ENCODE measurements at places on chromosomes 13 and 19.
A peak's percentile ranks its signal among the peaks of the same experiment; 100 is the strongest.

DNA sequence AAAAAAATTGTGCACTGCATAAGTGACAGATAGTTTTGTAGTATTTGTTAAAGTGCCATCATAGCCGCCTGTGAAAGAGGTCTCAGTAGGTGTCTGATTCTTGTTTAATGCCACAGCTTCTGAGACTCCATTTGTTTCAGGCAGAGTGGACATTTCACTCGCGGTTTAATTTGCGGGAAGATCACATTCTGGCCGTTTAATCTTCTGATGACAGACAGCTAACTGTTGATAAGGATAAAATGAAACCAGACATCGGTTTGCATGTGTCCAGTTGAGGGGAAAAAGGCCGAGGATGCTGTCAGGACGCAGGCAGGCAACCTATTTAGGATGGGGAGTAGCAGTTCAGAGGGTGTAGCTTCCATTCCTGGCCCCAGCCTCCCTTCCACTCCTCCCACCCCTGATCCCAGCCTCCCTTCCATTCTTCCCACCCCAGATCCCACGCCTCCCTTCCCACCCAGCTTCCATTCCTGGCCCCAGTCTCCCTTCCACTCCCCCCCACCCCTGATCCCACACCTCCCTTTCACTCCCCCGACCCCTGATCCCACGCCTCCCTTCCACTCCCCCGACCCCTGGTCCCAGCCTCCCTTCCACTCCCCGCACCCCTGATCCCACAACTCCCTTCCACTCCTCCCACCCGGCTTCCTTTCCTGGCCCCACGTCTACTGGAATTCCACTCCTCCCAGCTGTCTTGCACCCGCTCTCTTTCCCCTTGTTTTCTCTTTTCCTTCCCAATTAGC, 23.8 kb downstream of the ATP11A start:
- no peak for DNase-seq

DNA sequence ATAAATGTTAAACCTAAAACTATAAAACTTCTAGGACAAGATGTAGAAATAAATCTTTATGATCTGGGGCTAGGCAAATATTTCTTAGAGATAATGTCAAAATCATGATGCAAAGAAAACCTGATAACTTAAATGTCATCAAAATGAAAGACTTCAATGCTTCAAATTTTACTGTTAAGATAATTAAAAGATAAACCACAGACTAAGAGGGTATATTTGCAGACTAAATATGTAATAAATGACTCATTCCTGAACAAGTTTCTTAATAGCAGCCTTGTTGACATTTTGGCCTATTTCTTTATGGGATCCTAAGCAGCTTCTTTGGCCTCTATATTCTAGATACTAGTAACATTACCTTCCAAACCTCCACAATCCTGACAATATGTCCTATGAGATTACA, 2878.3 kb upstream of the PCDH20 start:
- DNase-seq: no peak

- no peak for DNase-seq
Observed at GRCh38 chr19:39590265-39590664, 12.1 kb upstream of the LGALS13 start.

DNA sequence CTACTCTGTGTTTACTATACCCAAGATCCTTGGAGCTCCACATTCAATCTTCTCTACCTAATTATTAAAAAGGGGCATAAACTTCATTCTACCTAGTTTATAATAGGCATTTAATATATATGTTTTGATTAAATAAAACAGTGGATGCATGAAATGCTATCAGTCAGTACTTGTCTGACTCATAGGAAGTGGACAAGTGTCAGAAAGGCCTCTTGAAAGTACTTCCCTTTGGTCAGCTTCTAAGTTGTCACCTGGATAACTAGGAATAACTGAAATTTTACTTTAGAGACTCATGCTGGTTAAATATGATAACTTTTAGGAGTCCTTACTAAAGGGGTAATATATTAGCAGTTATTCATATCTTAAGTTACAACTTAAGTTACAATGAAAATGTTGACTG, 329.8 kb downstream of the KLF5 start:
- no peak for DNase-seq

GRCh38 chr13:30810261-30810701, 74.9 kb downstream of the ALOX5AP start:
- no peak for DNase-seq

GRCh38 chr13:26964278-26965250, 204.0 kb upstream of the GPR12 start:
- no peak for DNase-seq

GRCh38 chr13:78341032-78341431, 262.3 kb downstream of the POU4F1 start:
- DNase-seq: no peak

DNA sequence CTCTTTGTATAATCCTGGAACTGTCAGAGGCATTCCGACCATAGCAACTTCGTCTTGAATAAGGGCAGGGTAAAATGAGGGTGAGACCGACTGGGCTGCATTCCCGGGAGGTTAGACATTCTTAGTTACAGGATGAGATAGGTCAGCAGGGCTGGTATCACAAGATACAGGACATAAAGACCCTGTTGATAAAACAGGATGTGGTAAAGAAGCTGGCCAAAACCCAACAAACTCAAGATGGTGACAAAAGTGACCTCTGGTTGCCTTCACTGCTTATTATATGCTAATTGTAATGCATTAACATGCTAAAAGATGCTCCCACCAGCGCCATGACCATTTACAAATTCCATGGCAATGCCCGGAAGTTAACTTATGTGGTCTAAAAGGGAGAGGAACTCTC, 27.7 kb upstream of the MBNL2 start:
- peak; percentile 90 for DNase-seq

DNA sequence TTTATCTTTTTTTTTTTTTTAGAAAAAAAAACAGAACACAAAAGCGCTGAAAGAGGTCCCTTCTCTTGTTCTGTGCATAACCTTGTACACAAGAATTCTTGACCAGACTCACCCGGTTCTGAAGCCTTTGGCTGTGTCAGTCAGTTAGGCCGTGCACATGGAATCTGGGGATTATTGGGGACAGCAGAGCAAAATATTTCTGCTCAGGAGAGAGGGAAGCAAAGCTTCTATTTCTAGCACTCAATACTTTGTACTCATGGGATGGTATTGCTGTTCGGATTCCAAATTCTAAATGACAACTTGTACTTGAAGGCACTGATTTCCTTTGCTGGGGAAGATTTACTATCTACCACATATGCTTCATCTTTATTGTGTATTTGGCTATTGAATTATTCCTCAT, 272.7 kb downstream of the NHLRC3 start:
- DNase-seq: no peak

- DNase-seq: no peak
Observed at GRCh38 chr13:80297094-80297493, 43.8 kb downstream of the SPRY2 start.

DNA sequence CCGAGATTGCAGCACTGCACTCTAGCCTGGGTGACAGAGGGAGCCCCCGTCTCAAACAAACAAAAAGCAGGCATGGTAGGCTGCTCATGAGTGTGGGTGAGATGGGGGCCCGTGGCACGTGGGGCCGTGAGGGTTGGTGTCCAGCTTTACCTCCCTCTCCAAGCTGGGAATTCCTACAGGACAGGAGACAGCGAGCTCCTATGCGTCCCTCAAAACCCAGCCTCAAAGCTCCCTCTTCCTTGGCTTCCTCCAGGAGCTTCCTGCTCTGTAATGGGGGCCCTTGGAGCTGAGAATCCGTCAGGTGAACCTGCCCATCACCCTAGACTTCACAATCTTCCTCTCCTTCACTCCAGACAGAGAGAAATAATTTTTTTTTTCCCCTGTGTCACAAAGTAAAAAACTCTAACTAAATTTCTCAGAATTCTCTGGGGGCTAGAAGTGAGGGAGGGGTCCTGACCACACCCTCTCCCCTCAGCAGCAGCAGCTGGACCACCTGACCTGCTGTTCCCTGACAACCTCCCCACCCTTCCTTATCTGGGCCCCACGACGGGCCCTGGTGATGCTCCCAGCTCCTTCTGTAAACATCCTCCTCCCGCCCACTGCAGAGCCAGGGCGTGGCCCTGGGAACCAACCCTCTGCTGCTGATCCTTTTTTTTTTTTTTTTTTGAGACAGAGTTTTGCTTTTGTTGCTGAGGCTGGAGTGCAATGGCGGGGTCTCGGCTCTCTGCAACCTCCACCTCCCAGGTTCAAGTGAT, 22.1 kb upstream of the WDR18 start:
- DNase-seq: no peak

DNA sequence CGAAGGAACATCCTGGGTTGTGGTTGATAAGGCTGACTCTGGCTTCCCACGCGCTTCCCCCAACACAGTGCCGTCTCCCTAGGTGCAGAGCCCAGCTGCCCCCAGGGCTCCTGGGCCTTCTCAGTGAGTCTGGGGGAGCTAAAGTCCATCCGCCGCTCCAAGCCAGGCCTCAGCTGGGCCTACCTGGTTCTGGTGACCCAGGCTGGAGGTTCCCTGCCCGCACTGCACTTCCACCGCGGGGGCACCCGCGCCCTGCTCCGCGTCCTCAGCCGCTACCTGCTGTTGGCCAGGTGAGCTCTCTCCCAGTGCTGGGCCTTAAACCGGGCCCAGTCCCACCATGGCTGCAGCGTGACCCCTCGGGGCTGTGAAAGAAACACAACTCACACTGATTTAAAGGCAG, 3.7 kb downstream of the TBC1D17 start:
- DNase-seq: no peak

DNA sequence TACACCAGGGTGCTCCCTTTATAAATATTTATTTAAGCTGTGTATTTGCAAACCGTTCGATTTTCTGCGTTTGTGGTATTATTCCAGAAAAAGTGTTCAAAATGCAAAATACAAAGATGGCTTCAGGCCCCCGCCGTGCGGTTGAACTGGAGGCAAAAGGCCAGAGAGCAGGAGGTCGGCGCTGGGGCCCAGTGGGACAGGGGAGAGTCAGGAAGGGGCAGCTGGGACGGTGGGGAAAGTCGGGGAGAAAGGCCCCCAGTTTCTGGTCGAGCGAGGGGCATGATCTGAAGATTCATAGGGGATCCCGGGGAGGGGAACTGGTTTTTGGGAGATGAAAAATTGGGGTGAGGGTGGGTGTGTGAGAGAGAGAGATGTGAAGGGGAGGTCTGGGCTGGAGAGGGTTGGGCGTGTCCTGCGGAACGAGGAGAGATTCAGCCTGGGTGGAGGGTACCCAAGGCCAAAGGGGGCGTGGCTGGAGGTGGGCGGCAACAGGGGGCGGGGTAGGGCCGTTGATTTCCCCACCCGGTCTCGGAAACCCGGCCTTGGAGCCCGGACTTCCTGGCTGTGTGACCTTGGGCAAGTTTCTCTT, 678 bp downstream of the ISOC2 start:
- no peak for DNase-seq

GRCh38 chr19:810883-811489, 10.8 kb downstream of the PLPPR3 start:
- DNase-seq: no peak

- no peak for DNase-seq
Observed at GRCh38 chr13:34431827-34432581, 510.1 kb upstream of the NBEA start.

DNA sequence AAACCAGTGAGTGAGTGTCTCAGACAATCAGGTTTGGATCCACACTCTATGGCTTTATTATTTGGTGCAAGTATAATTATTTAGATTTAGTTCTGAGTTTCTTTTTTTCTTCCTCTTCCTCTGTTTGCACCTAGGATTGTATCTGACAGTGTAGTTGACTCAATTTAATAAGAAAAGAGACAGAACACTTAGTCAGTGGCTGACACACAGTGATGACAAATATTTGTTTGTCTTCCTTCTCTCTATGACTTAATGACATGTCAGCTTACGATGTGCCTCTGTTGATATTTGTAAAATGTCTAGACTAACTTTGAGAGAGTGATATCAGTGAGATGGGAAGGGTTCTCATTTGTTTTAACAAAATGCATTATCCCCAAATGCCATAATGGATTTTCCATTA, 129.5 kb upstream of the SLC10A2 start:
- no peak for DNase-seq

DNA sequence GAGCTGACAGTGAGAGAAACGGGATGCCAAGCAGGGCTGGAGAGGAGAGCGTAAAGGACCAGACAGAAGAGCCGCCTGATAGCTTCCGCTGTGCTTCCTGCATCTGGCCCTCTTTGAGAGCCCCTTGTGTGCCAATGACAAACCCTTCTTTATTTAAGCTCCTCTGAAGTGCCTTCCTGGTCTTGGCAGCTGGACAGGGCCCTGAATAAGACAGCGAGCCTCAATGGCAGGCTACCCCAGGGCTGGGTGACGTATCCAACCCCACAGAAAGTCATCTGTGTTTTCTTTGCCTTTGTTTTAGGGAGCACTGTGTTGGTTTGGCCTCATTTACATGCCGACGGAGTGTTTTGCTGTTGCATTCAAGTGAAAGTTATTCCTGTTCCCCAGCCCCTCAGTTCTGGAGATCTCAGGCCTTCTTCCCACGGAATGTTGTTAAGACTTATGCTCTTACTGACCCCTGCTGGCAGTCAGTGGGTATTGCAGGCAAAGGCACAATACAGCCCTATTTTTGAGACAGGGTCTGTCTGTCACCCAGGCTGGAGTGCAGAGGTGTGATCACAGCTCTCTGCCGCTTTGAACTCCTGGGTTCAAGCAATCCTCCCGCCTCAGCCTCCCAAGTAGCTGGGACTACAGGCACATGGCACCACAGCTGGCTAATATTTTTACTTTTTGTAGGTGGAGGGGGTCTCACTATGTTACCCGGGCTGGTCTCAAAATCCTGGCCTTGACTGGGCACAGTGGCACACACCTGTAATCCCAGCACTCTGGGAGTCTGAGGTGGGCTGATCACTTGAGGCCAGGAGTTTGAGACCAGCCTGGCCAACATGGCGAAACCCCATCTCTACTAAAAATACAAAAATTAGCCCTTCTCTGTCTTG, 16.8 kb downstream of the CCL25 start:
- peak; percentile 50 for DNase-seq

DNA sequence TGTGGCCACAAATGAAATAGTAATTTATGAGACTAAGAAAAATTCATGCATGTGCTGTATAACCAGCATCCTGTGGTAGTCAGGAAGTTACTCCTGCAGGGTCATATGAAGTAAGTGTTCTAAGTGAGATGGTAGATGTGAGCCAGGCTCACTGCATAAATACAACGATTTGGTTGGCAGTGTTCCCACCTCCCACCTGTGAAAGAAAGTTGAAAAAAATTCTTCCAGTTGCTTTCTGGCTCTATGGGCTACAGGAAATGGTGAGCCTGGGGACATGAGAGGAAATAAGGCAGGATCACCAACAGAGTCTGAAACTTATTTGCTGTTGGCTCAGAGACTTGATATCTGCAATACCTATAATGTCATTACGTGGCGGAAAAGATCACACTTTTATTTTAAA, 301.7 kb upstream of the SPRY2 start:
- no peak for DNase-seq

DNA sequence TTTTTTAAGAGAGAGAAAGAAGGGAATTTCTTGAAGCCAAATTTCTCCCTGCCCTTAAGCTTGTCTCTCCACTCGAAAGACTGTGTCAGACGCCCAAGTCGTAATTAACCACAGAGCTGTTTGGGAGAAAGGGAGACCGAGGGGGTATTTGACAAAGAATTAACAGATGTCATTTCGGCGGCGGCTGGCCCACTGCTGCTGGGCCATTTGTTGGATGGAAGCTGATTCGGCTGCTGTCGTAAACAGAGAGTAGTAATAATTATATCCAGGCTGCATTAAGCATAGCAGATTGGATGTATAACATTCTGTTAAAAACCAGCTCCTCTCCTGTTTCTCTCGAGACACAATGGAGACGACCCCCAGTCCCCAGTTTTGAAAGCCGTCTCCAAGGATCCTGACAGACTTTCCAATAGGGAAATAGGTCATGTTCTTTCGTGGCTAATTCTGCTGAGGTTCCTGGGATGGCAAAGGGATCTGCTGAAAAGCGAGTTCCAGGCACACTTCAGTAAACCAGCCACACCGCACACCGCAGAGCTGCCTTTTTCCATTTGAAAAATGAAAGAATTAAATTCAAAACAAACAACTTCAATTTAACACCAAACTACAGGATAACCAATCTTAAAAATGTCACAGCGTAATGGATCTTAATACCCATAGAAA, 71.5 kb downstream of the KCTD15 start:
- no peak for DNase-seq
